ENCODE measurements at places on chromosomes 2 and 18.

- DNase-seq, result no peak
Measured at GRCh38 chr2:154692927-154693326, 5.6 kb upstream of the KCNJ3 start.

- no peak for DNase-seq
Measured at GRCh38 chr2:157322432-157322831, 3.2 kb downstream of the ERMN start.

- DNase-seq, result no peak
Measured at GRCh38 chr2:64937687-64938491, 51.3 kb upstream of the SLC1A4 start.

GRCh38 chr2:191412353-191412752 lies 167.1 kb downstream of the MYO1B start:
- no peak for DNase-seq

- DNase-seq, result no peak
Measured at GRCh38 chr18:27143580-27144287, 41.4 kb downstream of the CHST9 start.

- no peak for DNase-seq
Measured at GRCh38 chr2:46825231-46825938, 90.2 kb downstream of the MCFD2 start.

GRCh38 chr18:12750076-12750714 lies 47.4 kb downstream of the PSMG2 start:
- DNase-seq, result no peak

DNA sequence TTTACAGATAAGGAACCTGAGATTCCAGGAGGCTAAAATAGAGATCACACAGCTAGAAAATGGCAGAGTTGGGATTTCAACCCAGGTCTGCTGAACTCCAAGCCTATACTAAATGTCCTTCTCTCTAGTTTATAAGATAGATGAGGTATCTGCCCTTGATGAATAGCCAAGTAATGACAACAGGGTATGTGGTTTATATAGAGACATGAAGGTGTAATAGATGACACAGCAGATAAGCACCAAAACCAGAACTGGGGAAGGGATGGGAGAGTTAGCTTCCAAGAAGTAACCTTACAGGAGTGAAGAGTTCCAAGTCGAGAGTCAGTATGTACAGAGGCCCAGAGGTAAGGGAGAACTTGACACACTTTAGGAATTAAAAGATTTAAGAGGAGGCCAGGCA lies 104.7 kb upstream of the UBXN4 start:
- no peak for DNase-seq

DNA sequence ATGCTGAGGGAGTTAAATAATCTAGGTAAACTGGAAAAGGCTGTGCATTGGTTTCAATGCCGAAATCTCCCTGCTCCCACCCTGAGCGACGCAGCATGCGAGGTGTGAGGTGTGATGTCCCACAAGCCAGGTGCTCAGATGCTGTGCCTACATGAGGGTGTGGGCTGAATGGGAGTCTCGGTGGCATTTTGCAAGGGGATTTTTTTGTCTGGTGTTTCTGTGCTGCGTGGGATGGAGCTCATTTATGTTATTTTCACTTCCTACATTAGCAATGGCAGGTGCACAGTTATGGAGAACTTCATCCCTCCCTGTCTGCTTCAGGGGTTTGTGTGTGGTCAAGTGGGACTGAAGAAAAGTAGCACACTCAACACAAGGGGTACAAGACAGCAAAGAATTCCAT lies 110.2 kb upstream of the CCDC68 start:
- no peak for DNase-seq

GRCh38 chr2:182763311-182763912 lies 47.4 kb downstream of the DNAJC10 start:
- no peak for DNase-seq

DNA sequence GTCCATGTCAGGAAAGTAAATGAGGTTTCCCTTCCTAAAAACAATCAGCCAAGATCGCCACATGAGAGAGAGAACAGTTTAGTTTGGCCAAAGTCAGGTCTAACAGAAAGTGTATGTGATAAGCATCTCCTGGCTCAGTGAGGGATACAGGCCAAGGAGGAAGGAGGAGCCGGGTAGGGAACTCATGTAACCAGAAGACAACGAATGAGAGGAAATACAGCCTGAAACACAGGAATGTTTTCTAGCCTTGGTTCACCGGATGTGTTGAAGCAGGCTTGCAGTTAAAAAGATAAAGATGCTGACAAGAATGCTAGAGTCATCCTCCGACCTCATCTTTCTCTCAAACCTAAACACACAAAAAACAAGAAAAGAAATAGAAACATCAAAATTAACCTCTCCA lies 283.9 kb upstream of the SIX2 start:
- DNase-seq, result no peak

GRCh38 chr2:106708209-106708608 lies 177.8 kb downstream of the ST6GAL2 start:
- DNase-seq, result no peak

DNA sequence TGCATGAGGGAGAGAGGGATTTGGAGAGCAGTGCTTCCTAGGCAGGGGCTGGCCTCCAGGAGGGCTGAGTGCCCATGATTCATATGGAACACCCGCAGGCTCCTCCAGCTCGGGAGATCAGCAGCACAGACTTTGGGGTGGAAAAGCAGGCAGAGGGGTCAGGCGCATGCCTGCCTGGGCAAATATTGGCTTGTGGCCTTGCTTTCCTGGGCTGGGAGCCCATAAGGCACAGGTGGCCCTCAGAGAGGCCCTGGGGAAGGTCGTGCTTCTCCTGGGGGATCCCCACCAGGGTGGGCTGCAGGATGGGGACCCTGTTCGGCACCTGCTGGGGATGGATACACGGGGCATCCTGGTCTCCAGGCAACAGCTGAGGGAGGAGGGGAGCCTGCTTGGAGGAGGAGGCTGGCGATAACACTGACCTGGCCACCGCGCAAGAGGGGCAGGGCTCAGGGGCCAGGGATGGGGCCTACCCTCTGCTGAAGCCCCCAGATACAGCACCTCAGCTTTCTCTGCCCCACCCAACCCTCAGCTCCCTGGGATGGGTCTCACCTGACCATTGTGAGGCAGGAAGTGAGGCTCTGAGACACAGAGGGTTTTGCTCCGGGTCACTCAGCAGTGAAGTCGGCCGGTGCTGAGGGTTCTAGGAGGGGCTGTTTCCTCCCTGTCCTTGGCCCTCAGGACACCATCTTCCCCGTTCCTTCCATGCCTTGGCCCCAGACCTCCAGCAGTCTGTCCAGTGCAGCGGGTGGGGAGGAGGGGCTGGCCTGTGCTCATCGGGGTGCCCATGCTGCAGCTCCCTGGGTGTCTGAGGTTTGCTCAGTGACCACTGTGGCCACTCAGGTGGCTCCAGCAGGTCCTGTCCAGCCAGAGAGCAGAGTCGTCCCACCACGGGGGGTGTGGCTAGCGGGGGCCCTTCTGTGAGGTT lies 12.0 kb downstream of the AQP12A start:
- no peak for DNase-seq

- DNase-seq, result no peak
Measured at GRCh38 chr2:209973328-209973727, 29.1 kb upstream of the RPE start.

GRCh38 chr2:200428961-200429665 lies 80.8 kb downstream of the KCTD18 start:
- DNase-seq, result no peak

GRCh38 chr2:241942416-241943208 lies 73.1 kb downstream of the RTP5 start:
- no peak for DNase-seq

DNA sequence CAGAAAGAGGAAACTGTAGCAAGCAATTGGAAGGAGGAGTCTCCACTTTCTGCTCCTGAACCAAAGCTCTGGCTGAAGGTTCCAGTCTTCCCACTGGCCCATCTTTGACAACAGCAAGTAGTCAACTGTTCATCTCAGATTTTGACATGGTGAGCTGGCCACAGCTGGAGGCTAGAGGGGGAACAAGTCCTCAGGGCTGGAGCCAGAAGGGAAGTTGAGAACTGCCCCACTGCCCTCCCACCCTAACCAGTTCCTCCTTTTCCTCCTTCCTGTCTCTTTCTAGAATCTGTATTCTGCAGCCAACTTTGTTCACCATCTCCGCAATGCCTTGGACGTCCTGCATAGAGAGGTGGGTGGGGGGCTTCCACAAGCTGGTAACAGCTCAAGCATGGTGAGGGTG lies 105.8 kb downstream of the PLB1 start:
- no peak for DNase-seq

- no peak for DNase-seq
Measured at GRCh38 chr2:8413589-8414135, 268.2 kb upstream of the ID2 start.

DNA sequence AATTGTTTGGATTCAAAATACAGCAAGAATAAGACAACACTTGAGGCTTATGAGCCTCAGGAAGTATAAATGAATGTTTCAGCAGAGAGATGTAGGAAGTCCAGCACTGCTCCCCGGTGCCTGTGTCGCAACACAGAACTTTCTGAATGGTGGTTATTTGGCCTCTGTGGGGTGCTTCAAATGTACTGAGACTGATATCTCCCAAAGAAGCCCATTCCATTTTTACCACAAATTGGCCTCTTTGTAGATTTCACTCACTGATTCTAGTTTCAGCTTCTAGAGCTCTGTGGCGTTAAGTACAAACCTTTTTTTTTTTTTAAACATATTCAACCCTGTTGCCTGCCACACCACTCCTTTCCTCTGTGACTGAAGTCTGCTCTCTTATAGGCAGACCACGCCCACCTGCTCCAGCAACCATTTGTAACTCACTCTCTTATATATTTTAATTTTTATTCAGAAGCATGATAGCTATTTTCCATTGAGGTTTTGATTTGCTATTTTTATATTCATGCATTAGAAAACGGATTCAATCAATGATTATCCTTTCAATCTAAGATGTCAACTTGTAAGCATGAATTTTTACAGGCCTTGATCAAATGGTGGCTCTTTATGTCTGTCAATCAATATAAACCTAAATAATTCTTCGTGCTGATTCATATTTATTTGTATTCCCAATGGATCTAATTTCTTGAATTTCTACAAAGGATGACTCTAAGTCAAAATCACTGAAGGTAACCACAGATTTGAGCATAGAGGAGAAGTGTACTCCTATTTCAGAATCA lies 277.1 kb upstream of the CCDC68 start:
- no peak for DNase-seq

GRCh38 chr2:4528246-4528645 lies 824.9 kb downstream of the DCDC2C start:
- DNase-seq, result no peak

DNA sequence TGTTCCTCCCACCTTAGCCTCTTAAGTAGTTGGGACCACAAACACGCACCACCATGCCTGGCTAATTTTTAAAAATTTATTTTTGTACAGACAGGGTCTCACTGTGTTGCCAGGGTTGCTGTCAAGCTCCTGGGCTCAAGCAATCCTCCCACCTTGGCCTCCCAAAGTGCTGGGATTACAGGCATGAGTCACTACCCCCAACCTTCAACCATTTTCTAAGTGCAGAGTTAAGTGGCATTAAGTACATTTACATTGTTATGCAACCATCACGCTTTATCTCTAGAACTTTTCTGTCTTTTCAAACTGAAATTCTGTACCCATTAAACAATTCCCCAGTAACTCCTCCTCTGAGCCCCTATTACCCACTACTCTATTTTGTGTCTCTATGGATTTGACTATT lies 45.9 kb upstream of the AFF3 start:
- no peak for DNase-seq

DNA sequence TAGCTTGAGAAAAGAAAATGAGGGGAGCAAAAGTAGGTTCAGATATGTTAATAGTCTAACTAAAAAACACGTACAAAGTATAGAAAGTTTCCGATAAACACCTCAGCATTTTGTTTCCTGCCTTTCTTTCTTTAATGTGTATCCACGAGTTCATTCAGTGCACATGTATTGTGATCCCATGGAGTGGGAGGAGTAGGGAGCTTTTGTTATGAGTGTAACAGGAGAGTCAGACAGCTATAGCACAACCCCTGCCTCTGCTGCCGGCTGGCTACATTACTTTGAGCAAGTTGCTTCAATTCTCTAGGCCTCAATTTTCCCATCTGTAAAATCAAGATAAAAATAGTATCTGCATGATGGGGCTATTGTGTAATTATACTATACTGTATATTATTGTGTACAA lies 249.2 kb upstream of the FIGN start:
- no peak for DNase-seq

GRCh38 chr2:39851651-39852110 lies 72.6 kb upstream of the THUMPD2 start:
- no peak for DNase-seq

GRCh38 chr2:214899751-214900150 lies 90.3 kb upstream of the BARD1 start:
- DNase-seq, result no peak

- no peak for DNase-seq
Measured at GRCh38 chr2:56380861-56381260, 197.1 kb downstream of the CCDC85A start.

- no peak for DNase-seq
Measured at GRCh38 chr2:54677476-54678265, 45.8 kb upstream of the EML6 start.

- DNase-seq, result no peak
Measured at GRCh38 chr2:233152541-233152940, 92.4 kb downstream of the INPP5D start.

DNA sequence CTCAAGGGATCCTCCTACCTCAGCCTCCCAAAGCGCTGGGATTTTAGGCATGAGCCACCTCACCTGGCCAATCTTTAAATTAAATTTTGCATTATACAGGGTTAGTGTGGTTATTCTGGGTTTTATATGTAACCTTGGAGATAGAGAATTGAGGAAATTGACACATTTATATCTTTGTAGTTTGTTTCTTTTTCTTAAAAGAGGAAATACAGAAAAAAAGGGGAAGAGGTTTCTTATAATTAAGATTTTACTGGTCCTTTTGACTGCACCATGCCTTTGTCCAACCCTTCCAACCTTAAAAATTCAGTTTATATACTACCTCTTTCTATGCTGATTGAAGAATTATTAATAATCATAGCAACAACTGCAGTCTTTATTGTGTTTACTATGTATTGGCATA lies 210.1 kb upstream of the STON1 start:
- no peak for DNase-seq

DNA sequence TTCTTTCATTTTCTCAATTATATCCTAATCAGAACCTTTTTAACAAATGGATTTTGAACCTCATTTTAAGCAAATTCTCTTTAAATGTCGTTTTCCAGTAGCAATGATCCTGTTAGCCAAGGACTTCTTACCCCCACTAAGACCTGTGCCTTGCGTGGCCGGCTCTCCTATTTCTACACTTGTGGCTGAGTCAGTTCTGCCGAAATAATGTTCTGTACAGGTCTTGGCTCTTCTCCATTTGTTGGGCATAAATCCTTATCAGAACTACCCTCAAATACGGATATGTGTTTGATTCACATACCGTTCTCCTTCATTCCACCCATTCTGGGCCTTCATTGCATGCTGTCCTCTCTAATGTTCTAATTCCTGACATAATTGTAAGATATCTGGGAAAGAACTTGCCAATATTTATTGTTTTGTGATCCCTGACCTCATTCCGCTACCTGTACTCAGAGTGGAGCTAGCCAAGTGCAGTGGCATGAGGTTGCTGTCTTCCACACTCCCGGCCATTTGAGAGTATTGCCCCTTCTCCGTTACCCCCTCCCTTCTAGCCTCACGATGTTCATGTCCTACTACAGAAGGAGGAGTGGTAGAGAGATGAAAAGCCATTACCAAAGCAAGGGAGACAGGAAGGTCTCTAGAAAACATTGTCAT lies 78.7 kb downstream of the MYOM1 start:
- DNase-seq, result no peak
